ENCODE measurements at places on chromosomes 7 and 10. TPM values are rescaled to one million over a fixed set of nuclear protein-coding genes. Genes with fewer than 3 reads are reported as not detected.

NUTM2B gene
- total RNA-seq: 2.4 TPM

GDF10 gene
- total RNA-seq: not detected

TBX20 gene
- total RNA-seq: 1.5 TPM

MAGI2 gene
- not detected for total RNA-seq

DNA sequence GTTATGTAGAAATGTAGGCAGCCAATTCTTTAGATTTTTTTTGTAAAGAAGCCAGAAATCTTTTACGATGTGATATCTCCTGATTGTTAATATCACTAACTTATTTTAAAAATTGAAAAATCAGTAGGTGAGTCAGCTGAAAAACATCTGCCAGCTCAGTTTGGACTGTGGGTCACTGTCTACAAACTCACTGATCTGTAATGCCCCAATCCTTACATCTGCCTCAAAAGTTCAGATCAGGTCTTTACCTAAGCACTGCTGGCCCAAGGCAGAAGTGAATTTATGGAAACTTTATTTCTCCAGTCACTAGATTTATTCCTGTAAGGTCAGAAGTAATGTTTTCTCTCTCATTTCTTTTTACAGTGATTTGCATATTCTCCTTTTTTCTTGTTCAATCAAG, 31.0 kb upstream of the FAM13C start:
- no peaks in the 10 kb centered on the region for H3K4me1 ChIP-seq
- no peak overlapping the region for H3K4me3 ChIP-seq
- DNase-seq: no peak
- H3K27ac ChIP-seq: no peak overlapping the region
- no peaks in the 10 kb centered on the region for H3K36me3 ChIP-seq
- H3K27me3 ChIP-seq: no peaks in the 10 kb centered on the region

GRCh38 chr7:50588937-50589336, 23.7 kb upstream of the DDC start:
- no peaks in the 10 kb centered on the region for H3K27me3 ChIP-seq
- no peaks in the 10 kb centered on the region for H3K36me3 ChIP-seq
- DNase-seq: no peak
- no peak overlapping the region for H3K27ac ChIP-seq

DNA sequence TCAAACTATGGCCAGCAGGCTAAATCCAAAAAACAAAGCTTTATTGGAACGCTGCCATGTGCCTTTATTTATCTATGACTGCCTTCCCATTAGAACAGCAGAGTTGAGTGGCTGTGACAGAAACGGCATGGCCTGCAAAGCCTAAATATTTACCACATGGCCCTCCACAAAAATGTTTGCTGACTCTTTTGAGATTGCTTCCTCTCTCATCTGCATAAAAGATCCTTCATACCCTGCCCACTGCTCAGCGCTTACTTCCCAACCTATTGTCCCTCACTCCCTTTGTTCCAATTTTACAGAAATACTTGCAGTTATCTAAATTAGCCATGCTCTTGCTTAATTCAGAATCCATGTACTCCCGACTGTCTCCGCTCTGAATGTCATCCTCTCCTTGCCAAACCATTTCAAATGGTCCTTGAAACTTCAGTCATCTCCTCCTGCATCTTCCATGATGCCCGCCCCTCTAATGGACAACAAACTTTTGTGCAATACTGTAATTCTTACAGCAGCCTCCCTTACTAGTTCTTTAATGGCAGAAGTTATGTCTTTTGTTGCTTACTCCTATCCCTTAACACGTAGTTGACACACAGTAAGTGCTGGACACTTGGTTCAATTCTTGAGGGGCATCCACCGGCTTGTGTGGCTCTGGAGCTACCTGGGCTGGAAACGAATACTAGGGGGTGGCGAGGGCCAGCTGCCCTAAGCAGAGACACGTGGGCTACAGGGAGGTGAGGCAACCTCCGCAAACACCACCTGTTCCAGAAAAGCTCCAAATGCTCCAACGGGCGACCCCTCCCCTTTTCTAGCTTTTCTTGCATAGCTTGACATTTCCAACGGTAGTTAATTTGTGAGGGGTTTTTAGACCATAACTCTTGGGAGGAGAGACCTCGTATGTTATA, 832 bp downstream of the XRCC2 start:
- no peak for DNase-seq
- H3K27ac ChIP-seq: peak overlapping the region; percentile 90
- H3K4me3 ChIP-seq: peak overlapping the region; percentile 69
- H3K4me1 ChIP-seq: peaks cover 8% of the 10 kb centered on the region
- H3K36me3 ChIP-seq: no peaks in the 10 kb centered on the region
